Activated naive CD4-positive, alpha-beta T cell treated with Interleukin-2 at 50 U/mL for 16 hours (primary cell): ENCODE measurements at places on chromosomes 13 and 19.

DNA sequence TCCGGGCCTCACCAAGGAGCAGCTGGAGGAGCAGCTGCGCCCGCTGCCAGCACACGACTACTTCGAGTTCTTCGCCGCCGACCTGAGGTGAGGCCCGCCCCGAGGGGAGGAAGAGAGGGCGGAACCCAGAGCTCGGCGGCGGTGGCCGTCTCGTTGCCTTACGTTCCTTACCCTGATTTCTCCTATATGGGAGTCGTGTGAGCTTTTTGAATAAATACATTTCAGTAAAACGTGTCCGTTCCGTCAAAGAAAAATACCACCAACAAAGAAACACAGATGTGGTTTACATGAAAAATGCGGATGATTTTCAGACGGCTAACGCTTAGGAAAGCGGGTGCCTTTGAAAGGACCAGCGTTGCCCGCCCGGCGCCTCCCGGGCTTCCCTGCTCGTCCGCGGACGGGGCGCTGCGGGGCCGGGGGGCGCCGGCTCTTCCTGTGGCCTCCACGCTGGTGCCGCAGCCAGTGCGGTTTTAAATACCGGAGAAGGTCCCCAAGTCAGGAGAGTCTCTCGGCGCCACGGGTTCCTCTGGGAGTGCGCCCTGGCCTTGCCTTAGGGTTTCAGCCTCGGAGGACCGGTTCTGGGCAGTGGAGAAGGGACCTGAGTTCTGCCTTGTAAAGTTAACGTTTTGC is 755 bp downstream of the UPF3A start:
- DNase-seq, result peak; percentile 76

DNA sequence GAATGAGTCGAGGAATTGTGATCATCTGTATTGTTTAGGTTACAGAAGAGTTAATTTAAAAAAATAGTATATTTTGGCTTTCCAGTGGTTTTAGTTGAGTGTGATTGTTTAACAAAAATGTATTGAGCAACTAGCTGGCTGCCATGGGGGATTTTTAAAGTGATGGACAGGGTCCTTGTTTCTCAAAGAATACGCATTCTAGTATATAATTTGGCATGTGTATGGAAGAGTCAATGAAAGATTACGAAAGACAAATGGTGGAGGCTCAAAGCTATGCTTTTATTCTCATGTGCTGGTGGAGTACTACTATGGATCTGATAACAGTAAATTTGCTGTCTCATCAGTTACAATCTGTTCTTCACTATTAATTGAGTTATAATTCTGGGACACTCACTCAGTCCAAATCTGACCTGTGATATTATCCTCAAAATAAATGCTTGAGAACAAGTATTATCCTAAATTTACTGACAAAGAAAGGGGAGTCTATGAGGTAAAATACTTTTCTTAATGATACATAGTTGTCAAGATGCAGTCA is 240.0 kb downstream of the GPC6 start:
- no peak for DNase-seq

- DNase-seq, result no peak
Measured at GRCh38 chr13:22064854-22065620, 394.2 kb downstream of the FGF9 start.

DNA sequence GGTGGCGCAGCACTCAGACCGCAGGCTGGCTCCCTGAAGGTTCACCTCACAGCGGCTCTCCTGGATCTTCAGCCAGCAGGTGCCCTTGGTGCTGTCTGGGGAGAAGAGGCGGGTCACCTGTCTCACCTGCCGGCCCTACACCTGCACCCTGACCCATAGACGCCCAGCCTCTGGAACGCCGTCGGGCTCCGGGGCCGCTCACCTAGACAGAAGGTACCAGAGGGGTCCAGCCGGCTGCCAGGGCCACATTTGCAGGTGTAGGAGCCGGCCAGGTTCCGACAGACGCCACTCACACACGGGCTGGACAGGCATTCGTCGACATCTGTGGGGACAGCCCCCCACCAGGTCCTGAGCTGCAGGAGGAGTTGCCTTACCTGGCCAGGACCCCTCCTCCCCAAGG is 22.9 kb downstream of the FBN3 start:
- DNase-seq, result no peak

DNA sequence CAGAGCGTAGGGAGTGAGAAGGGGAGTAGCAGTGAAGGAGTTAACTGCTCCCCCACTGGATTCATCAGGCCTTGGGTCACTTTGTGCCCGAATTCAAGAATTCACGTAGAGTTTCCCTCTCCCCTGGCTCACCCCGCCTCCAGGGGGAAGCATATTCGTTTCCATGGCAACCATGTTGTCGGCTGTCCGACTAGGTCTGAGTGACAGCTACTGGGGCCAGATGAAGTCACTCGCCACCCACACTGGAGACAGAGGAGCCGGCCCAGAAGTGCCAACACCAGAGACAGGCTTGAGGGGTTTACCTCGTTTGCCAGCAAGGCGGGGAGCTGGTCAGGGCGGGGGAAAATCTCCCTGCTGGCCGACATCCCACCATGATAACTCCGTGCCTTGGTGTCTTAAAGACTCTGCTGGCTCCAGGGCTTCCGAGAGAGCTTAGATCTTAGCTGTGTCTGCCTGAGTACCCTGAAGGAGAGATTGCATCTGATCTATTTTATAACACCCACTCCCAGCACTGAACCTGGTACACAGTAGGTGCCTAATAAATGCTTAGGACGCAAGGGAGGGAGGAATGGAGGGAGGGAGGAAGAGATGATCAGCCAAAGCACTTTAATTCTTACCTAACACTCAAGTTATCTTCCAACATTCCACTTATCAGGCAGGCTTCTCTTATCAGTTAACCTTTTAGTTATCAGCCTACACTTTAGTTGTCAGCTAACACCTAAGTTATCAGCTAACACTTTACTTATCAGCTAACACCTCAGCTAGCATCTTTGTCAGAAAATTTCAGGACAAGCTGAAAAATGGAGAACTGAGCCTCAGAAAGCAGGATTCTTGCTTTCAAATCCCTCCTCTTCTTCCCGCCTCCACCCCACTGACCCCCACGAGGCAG is 57.2 kb upstream of the ZNRF4 start:
- no peak for DNase-seq

DNA sequence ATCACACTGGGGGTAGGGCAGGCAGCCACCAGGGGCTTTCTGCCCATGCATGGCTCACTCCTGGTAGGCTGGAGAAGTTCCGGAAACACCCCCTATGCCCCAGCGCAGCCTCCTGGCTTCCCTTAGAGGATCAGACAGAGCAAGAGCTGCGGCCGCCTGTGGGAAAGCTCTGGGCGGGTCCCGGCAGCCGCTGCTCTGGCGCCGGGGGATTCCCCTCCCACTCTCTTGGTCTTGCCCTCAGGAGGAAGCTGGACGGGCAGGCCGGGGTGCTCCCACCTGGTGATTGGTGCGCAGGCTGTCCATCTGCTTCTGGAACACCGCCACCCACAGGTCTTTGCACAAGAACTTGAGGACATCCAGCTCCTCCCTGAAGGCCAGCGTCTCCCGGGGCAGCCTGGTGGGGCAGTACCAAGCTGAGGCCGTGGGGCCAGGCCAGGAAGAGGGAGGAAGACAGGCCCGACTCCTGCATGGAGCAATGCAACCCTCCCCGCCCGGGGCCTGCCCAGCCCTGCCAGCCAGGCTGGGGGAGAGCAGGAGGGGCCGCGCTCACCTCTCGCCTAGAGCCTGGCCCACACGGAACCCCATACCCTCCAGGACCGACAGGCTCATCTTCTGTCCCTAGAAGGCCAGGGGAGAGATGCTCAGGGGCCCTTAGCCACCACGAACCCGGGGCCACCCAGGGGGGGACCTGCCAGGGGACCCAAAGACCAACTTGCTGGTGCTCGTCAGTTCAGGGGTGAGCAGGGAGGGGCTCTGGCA is 4.0 kb upstream of the NKPD1 start:
- DNase-seq, result peak; percentile 63

GRCh38 chr19:31344403-31344802 is 4.8 kb downstream of the TSHZ3 start:
- DNase-seq, result no peak
